Right renal cortex interstitium (tissue), 3 donors: ENCODE measurements at places on chromosomes 7 and 10. TPM values are rescaled to one million over a fixed set of nuclear protein-coding genes. Genes with fewer than 3 reads are reported as not detected.
A peak's percentile ranks its signal among the peaks of the same experiment; 100 is the strongest.

The FHIP2A gene
- polyA plus RNA-seq = 39.6 TPM

- DNase-seq = peak; percentile 36
Measured at GRCh38 chr10:98170249-98171117, 36.0 kb downstream of the R3HCC1L start.

GRCh38 chr10:52064084-52064845, 249.8 kb upstream of the DKK1 start:
- no peak for DNase-seq

DNA sequence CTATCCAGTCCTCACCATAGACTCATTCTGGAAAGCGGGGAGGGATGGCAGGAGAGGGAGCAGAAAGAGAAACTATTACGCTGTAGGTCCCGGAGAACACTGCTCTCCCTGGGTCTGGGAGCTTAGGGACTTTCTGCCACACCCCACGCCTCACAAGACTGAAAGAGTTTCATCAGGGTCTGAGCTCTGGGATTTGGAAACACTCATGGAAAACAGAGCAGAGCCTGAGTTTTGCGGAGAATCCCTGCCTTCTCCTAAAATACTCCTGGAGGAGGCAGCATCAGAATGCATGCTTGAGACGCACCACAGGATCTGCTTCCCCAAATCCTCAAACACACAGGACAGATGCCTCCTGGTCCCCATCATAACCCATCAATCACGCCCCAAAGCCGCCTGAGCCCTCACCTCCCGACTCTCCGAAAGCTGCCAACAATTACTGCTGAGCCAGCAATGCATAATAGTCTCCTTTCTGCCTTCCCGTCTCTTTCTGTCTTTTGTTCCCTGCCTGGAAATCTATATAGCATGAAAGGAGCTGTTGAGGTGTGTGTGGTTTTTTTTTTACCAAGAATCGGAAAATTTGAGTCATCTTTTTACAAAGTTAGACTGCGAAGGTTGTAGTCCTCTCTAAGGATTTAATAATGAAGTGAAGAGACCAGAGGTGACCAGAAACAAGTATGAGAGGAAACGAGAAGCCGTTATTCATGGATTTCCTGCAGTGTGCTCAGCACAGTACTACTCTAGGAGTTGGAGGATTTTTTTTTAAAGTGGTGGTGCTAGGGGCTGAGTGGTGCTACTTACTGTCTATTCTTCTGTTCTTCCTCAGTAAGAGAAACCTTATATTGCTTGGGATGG, 37.7 kb downstream of the ASB13 start:
- no peak for DNase-seq

DNA sequence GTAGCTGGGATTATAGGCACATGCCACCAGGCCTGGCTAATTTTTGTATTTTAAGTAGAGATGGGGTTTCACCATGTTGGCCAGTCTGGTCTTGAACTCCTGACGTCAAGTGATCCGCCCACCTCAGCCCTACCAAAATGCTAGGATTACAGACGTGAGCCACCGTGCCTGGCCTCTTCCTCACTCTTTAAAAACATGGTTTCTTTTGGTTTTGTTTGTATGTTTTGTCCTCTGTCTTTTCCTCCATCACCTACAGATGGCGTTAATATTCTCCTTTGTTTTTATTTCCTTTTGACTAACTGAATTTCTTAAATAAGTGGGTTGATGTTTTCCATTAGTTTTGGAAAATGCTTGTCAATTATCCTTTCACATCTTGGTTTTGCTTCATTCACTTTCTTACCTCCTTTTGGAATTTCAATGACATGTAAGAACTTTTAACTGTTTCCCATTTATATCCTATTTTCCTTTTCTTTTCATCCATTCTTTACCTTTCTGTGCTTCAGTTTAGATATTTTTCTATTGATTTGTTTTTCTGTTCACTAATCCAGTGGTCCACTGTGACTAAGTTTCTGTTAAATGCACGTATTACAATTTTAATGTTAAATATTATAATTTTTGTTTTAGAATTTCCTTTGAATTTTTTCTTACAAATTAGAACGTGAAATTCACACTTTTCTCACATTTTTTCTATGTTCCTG, 104.1 kb downstream of the ZNF467 start:
- no peak for DNase-seq

DNA sequence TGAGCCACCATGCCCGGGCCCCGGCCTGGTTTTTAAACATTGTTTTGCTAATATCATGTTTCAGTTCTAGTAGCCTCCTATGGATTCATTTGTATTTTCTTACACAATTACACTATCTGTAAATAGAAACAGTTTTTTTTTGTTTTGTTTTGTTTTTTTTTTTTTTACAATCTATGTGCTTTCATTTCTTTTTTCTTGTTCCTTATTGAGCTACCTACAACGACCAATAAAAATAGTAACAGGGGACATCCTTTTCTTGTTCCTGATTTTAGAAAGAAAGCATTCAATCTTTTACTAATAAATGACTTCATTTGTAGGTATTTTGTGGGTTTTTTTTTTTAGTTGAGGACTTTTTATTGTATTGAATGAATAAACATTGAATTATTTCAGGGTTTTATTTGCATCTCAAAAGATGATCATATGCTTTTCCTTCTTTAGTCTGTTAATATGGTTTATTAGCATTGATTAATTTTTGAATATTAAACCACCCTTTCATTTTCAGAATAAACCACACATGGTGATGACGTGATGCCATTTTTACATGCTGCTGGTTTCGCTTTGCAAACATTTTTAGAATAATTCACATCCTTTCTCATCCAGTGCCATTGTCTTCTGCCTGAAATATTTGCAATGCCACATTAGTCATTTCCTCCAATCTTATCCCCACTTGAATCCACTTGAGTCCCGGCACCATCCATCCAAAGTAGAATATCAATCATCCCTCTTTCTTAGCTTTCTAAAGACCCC, 18.1 kb upstream of the AKR1E2 start:
- DNase-seq = no peak
